Fibroblast of skin of left quadriceps (primary cell): ENCODE measurements at places on chromosomes 7 and 10.
A peak's percentile ranks its signal among the peaks of the same experiment; 100 is the strongest.

DNA sequence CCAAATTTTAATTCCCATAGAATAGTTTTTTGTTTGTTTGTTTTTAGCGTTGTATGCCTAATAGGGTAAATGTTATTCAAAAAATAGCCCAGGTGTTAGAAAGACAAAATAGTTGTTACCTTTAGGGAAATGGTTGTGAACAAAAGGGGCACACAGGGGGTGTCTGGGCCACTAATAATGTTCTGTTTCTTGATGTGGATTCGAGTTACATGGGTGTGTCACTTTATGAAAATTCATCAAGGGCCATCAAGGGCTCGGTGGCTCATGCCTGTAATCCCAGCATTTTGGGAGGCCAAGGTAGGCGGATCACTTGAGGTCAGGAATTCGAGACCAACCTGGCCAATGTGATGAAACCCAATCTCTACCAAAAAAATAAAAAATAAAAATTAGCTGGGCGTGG, 531.8 kb upstream of the C7orf33 start:
- no peak for DNase-seq

DNA sequence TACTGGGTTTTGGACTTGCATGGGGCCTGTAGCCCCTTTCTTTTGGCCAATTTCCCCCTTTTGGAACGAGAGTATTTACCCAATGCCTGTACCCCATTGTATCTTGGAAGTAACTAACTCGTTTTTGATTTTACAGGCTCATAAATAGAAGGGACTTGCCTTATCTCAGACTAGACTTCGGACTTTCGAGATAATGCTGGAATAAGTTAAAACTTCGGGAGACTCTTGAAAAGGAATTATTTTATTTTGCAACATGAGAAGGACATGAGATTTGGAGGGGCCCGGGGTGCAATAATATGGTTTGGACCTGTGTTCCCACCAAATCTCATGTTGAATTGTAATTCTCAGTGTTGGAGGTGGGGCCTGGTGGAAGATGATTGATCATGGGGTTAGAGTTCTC, 8.3 kb upstream of the NT5C3A start:
- DNase-seq, result no peak

- no peak for DNase-seq
These were observed 187.2 kb downstream of the PPP1R3A start for GRCh38 chr7:113731571-113731970.

DNA sequence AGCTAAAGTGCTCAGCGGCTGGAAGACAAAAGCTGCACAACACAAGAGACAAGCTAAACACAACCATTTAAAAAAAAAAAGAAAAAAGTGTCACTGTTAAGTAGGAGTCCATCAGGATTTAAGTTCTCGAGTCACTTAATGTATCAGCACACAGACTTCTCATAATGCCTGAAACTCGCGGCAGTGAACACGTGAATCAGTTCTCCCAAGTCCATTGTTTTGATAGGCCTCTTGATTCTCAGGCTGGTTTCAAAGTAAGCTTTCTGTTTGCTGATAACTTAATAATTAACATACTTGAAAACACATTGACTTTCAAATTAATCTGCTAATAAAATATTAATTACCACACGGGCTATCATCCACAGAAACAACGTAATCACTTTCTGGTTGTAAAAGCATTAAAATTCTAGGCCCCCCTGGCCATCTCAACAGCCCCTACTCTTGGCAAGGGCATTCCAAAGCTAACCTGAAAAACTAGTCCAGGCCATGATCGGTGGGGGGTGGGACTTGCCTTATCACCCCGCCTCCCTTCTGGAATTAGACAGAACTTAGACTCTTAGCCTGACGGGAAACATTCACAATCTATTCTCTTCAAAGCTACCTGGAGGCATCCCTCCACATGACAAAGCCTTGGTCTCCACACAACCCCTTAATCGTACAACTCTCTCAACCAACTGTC, 129.0 kb downstream of the DIP2C start:
- DNase-seq, result no peak

DNA sequence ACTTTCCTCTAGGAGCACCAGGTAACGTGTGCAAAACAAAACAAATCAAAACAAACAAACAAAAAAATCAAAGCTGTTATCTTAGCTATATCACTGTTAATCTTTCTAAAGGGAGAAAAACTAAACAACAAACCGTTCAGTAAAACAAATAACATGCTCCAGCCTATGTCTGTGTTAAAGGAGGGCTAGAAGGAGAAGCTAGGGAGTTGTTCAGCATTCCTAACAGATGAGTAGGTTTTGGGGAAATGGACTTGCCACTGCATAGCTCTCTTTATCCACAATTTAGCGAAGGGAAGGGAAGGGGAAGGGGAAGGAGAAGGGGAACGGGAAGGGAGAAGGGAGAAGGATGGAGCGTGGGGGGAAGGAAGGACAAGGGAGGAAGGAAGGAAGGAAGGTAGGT, 134.2 kb upstream of the AKR1E2 start:
- DNase-seq, result no peak

DNA sequence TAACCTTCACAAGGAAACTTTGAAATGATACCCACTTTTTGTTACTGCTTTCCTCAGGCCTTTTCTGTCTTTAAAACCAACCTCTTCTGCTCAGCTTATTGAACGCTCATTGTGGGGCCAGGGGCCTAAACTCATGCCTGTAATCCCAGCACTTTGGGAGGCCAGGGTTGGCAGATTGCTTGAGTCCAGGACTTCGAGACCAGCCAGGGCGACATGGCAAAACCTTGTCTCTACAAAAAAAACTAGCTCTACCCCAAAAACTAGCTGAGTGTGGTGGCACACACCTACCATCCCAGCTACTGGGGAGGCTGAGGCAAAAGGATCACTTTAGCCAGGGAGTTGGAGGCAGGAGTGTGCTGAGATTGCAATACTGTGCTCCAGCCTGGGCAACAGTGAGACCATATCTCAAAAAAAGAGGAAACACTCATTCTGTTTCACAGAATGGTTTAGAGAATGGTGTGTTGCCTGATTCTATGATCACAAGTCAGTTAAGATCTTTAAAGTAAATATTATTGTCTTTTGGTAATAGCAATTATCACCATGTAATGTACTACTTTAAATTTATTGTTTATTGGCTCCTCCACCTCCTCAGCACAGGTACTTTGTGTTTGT, 51.1 kb downstream of the KCTD7 start:
- no peak for DNase-seq

GRCh38 chr7:45203936-45204445, 46.4 kb downstream of the RAMP3 start:
- DNase-seq, result peak; percentile 37

DNA sequence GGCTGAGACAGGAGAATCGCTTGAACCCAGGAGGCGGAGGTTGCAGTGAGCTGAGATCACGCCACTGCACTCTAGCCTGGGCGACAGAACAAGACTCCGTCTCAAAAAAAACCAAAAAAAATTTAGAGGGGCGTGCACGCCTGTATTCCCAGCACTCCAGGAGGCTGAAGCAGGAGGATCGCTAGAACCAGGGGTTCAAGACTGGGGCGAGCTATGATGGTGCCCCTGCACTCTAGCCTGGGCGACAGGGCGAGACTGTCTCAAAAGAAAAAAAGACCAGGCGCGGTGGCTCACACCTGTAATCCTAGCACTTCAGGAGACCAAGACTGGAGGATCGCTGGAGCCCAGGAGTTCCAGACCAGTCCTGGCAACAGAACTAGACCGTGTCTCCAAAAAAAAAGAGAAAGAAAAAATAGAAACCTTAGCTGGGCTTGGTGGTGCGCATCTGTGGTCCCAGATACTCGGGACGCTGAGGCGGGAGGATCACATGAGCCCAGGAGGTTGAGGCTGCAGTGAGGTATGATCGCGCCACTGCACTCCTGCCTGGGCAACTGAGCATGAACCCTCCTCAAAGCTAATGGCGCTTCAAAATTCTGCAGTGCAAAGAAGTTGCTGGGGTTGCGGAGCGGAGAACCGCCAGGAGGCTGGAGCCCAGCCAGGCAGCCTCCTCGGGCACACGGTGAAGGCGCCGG, 382 bp upstream of the MBLAC1 start:
- no peak for DNase-seq

GRCh38 chr10:63262430-63263073, 129.4 kb downstream of the NRBF2 start:
- no peak for DNase-seq

DNA sequence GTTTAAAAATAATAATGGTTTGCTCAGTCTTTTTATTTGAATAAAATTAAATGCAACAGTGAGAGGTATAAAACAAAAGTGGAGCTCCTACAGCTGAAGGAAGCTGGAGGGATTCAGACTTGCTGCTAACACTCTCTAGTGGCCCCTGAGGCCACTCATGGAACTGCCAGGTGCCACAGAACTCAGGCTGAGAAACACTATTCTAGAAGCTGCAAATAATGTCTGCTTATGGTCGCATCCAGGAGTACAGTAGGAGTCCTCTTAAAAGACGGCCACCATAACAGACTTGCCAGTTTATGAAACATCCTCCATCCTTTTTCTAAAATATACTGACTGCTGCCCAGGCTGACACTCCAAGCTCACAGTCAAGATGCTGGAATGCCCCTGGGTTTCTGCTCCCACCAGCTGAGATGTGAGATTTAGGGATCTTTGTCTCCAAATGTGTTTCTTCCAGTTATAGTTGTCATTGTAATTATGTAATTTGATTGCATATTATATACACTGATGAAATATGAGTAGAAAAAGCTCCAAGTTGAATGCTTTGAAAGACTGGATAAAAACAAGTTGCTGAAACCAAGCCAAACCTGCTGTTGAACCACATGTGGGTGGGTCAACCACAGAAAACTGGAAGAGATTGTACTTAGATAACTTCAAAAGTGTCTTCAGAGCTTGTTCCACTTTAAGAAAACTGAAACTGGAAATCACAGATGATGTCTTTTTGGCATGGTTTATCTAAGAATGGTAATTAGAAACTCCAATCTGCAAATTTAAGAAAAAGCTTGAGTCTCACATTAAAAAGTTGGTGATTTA, 213.7 kb upstream of the AOAH start:
- no peak for DNase-seq

DNA sequence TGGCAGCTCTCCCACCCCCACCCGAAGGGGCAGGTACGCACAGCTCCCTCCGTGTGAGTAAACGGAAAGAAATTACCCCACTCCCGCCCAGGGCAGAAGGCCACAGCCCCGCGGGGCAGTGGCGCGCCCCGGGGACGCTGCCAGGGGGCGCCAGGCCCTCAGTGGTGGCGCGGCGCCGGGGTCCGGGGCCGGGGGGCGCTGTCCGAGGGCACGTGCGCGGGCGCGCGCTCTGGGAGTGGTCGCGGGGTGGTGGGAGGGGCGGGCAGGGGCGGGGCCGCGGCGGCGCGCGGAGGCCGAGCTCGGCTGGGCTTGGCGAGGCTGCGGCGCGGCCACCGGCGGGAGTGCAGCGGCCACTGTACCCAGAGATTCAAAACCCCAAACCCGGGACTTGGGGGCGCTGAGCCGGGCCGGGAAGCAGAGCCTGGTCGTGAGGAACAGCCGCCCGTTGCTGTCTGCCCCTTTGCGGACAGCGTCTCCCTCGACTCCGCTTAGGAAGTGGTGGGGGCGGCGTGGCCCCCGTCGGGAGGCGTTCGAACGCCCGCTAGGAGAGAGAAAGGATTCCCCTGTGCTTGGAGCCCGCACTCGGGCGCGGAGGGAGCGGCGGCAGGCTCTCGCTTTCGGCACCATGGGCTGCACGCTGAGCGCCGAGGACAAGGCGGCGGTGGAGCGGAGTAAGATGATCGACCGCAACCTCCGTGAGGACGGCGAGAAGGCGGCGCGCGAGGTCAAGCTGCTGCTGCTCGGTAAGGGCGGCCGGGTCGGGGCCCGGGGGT, at the start of gene GNAI1:
Gene GNAI1, plus strand, starts transcription at position 296 of the 773 bp plus-strand sequence. Its CDS starts 330 bp downstream, at position 626.
- peak; percentile 45 for DNase-seq

- DNase-seq, result no peak
These were observed 42.3 kb downstream of the OAT start for GRCh38 chr10:124376411-124376810.

DNA sequence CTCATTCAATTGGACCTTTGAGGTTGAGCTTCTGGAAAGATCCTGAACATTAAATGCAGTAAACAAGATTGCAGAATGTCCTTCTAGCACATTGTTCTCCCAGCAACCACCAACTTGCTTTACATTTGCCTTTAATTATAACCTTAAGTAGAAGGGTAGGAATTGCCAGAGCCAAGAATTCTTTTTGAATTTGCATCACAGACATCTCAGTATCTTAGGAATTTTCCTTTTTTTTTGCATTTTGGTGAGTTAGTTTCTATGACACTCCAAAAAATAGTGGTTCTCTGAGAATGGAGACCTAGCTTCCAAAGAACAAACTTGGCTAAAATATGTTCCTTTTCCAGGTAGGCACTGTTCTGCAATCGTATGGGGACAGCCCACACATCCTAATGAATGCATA, 456.0 kb downstream of the GATA3 start:
- DNase-seq, result no peak

- DNase-seq, result no peak
These were observed 581.8 kb downstream of the GRID1 start for GRCh38 chr10:85784792-85785191.

DNA sequence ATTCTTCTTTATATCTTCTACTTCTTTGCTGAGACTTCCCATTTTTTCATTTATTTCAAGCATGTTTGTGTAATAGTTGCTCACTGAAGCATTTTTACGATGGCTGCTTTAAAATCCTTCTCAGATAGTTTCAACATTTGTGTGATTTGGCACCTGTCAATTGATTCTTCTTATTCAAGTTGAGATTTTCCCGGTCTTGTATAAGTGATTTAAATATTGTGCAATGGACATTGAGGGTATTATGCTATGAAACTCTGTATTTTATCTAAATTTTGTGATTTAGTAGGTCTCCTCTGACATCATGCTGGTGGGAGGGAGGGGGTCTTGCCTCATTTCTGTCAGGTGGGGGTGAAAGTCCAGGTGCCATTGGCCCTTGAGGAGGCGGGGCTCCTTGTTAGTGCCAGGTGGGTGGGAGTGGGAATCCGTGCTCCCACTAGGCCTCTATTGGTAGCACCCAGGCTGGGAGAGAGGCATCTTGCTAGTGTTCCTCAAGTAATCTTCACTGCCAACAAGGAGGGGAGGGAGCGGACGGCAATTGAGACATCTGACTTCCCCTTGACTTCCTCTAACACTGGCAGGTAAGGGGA, 73.0 kb downstream of the ANLN start:
- no peak for DNase-seq

- no peak for DNase-seq
These were observed 54.0 kb downstream of the ADAM12 start for GRCh38 chr10:126334272-126334671.

DNA sequence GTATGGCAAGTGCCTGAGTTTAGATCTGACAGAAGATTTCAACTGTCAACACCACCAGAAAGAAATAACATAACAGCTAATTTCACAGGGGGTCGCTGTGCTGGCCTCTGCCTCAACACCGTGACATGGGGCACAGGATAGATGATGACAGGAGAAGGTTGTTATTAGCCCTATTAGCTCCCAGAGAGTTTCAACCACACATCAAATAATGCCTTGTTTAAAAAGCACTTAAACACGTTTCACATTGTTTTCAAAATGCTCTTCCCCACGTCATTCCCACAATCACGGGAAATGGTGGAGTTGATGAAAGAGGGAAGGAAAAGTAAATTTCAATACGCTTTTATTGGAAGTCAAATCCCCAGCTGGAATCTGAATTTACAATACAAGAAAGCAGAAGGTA, 184.7 kb downstream of the MAGI2 start:
- DNase-seq, result no peak

GRCh38 chr7:140539461-140539860, 60.2 kb upstream of the MKRN1 start:
- DNase-seq, result no peak

GRCh38 chr7:16347827-16348192, 73.5 kb downstream of the CRPPA start:
- peak; percentile 12 for DNase-seq

- no peak for DNase-seq
These were observed 123.5 kb upstream of the AGR3 start for GRCh38 chr7:17005271-17005670.
